Astrocyte (in vitro differentiated cells and primary cell): ENCODE measurements at places on chromosomes 1 and 21. TPM values are rescaled to one million over a fixed set of nuclear protein-coding genes. Genes with fewer than 3 reads are reported as not detected.

DNA sequence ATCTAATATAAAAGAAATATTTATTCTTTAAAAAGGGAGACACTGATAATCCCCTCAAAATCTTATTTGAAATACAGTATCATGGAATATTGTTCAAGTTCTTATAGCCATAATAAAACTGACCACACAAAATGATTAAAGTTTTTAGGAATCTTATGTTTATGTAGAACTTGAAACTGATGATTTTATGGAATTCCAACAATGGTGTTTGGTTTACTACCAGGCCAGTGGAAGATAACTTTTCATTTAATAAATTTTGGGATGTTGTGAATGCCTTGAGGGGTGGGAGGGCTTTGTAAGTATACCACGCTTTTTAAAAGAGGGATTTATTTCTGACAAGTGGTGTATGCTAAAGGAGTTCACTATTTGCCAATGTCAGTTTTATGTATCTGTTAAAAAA, 87.7 kb downstream of the RAB3GAP2 start:
- peaks cover 25% of the 10 kb centered on the region for H3K36me3 ChIP-seq
- H3K27me3 ChIP-seq = no peaks in the 10 kb centered on the region
- no peak overlapping the region for H3K4me3 ChIP-seq
- no peak overlapping the region for H3K27ac ChIP-seq

GRCh38 chr1:16984717-16985116, 4.3 kb upstream of the MFAP2 start:
- no peaks in the 10 kb centered on the region for H3K36me3 ChIP-seq
- DNase-seq = peak; percentile 93
- peaks cover 32% of the 10 kb centered on the region for H3K4me1 ChIP-seq
- H3K4me3 ChIP-seq = no peak overlapping the region
- peak overlapping the region; percentile 63 for H3K27ac ChIP-seq

GRCh38 chr1:43994794-43995790, 3.7 kb downstream of the CCDC24 start:
- no peaks in the 10 kb centered on the region for H3K27me3 ChIP-seq
- H3K27ac ChIP-seq = no peak overlapping the region

DNA sequence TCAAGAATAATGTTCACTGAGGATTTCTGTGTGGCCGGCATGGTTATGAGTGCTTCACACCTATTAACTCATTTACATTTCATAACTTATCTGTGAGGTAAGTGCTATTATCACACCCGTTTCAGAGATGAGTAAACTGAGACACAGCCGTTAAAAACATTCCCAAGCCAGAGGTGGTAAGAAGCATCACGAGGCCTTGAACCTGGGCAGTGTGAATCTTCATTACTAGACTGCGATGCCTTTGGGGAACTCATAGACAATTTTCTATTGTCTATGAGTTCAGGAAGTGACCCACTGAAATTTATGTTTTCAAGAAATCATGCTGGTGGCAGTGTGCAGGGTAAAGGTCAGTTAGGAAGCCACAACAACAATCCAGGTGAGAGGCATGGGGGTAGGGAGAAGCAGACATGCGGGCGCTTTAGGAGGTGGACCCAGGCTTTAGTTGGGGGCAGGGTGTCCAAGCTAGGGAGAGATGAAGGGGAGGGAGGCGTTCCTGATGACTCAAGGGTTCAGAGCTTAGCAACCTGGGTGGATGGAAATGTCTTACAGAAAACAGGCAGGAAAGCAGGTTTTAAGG, 14.5 kb downstream of the GNG12 start:
- no peak overlapping the region for H3K4me3 ChIP-seq
- H3K27ac ChIP-seq = peak overlapping the region; percentile 3
- peak; percentile 38 for DNase-seq
- peaks cover 4% of the 10 kb centered on the region for H3K36me3 ChIP-seq

DNA sequence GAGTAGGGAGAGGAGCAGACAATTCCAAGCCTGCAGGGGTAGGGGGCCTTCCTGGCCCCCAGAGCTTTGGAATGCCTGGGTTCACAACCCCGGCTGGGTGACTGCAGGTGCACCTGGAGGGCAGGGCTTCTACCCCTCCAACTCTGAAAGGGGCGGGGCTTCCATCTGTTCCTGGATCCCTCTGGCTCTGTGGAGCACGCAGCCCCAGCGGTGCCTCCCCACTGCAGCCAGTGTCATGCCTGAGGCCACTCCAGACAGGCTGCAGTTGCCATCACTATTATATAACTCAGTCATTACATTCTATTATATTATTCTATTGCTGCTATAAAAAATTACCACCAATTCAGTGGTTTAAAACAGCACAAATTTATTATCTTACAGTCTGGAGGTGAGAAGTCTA, 12.5 kb upstream of the FNBP1L start:
- H3K27me3 ChIP-seq = peaks cover 3% of the 10 kb centered on the region
- no peak for DNase-seq
- H3K4me3 ChIP-seq = no peak overlapping the region
- no peaks in the 10 kb centered on the region for H3K36me3 ChIP-seq

- no peak overlapping the region for H3K4me3 ChIP-seq
- no peak for DNase-seq
- H3K27ac ChIP-seq = no peak overlapping the region
- H3K36me3 ChIP-seq = no peaks in the 10 kb centered on the region
- no peaks in the 10 kb centered on the region for H3K27me3 ChIP-seq
Measured at GRCh38 chr1:5477716-5478115, 514.5 kb downstream of the NPHP4 start.

GRCh38 chr1:224406216-224406615, 28.4 kb downstream of the WDR26 start:
- H3K27ac ChIP-seq = peak overlapping the region; percentile 1
- peaks cover 67% of the 10 kb centered on the region for H3K36me3 ChIP-seq
- peaks cover 15% of the 10 kb centered on the region for H3K4me1 ChIP-seq
- H3K27me3 ChIP-seq = no peaks in the 10 kb centered on the region
- H3K4me3 ChIP-seq = no peak overlapping the region

DNA sequence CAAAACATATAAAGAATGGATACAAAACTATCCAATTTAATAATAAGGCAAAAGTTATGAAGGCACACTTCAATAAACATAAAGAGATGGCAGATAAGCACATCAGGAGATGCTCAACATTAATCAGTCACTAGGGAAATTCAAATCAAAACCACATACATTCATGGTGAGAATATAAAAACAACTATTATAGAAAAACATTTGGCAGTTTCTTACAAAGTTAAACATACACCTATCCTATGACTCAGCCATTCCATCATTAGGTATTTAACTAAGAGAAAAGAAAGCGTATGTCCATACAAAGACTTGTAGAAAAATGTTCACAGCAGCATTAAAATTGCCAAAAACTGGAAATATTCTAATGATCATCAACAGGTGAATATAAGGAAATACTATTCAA, 44.3 kb downstream of the KIFAP3 start:
- H3K27me3 ChIP-seq = no peaks in the 10 kb centered on the region
- H3K27ac ChIP-seq = no peak overlapping the region
- H3K4me3 ChIP-seq = no peak overlapping the region
- no peaks in the 10 kb centered on the region for H3K4me1 ChIP-seq
- no peaks in the 10 kb centered on the region for H3K36me3 ChIP-seq

DNA sequence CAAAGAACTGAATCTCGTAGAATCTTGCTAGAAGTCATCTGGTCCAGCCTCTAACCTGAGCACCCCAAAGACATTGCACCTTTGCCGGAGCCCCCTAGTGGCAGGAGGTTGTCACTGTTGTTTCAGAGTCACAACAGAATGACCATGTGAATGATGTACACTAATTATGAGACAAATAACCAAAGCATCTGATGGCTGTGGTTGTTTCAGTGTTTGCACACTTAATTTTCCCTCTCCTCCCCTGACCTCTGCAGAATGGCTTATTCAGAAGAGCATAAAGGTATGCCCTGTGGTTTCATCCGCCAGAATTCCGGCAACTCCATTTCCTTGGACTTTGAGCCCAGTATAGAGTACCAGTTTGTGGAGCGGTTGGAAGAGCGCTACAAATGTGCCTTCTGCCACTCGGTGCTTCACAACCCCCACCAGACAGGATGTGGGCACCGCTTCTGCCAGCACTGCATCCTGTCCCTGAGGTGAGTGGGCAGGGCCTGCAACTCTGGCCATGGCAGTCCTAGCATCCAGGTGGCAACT, 26.4 kb downstream of the TRAF5 start:
- no peaks in the 10 kb centered on the region for H3K27me3 ChIP-seq
- H3K4me3 ChIP-seq = no peak overlapping the region
- DNase-seq = no peak
- H3K27ac ChIP-seq = no peak overlapping the region

DNA sequence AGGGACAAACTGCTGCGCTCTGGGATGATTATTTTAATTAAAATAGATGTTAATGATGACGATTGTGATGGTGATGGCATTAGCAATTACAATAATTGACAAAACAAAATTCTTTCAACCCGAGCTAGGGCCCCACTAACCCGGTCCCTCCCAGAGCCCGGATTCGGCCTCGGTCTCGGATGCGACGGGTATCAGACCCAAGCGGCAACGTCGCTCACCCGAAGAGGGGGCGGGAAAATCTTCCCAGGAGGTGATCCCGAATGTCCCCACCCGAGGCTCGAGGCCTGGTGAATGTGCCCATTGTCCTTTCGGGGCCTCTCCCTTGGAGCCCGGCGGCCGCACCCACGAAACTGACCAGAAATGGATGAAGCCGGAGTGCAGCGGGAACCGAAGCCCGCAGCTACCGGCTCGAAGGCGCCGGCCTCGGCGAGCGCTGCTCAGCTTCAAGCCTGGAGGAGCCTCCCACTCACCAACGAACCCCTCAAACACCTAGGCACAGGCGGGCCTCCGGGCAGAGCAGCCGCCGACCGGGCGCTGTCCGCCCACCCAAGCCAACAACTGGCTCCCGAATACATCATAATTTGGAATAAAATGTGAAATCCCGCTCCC, 1.2 kb downstream of the TAL1 start:
- no peak overlapping the region for H3K27ac ChIP-seq
- H3K4me1 ChIP-seq = no peaks in the 10 kb centered on the region
- no peak overlapping the region for H3K4me3 ChIP-seq
- peaks cover 93% of the 10 kb centered on the region for H3K27me3 ChIP-seq
- DNase-seq = no peak
- H3K36me3 ChIP-seq = no peaks in the 10 kb centered on the region

DNA sequence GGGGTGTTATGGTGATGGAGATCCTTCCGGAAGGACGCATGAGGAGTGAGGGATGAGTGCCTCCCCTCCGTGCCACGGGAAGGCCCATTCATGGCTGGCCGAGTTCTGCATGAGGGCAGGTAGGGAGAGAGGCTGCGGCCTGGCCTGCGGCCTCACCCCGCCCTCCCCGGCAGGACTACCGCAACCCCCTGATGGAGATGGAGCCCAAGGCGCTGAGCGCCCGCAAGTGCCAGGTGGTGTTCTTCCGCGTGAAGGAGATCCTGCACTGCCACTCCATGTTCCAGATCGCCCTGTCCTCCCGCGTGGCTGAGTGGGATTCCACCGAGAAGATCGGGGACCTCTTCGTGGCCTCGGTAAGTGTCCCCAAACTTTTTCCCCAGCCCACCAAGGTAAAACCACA, 83.3 kb downstream of the ARHGEF10L start:
- no peak overlapping the region for H3K4me3 ChIP-seq
- no peaks in the 10 kb centered on the region for H3K27me3 ChIP-seq
- H3K27ac ChIP-seq = no peak overlapping the region
- peaks cover 17% of the 10 kb centered on the region for H3K4me1 ChIP-seq

The RNF186 gene
- total RNA-seq = not detected in 2 replicates

The SLAMF7 gene
- total RNA-seq = 0.31 and 0.32 TPM in 2 replicates

The SHISAL2A gene
- total RNA-seq = not detected in 2 replicates

The CAPZB gene
- 458 and 459 TPM in 2 replicates for total RNA-seq

The RNF223 gene
- total RNA-seq = 0.18 and 0.38 TPM in 2 replicates

The LMX1A gene
- total RNA-seq = not detected in 2 replicates
